ENCODE measurements at places on chromosomes 1 and 21.

- no peak for DNase-seq
Observed at GRCh38 chr21:45528981-45529784, 13.1 kb downstream of the SLC19A1 start.

- DNase-seq: no peak
Observed at GRCh38 chr1:182957902-182958395, 5.0 kb upstream of the SHCBP1L start.

DNA sequence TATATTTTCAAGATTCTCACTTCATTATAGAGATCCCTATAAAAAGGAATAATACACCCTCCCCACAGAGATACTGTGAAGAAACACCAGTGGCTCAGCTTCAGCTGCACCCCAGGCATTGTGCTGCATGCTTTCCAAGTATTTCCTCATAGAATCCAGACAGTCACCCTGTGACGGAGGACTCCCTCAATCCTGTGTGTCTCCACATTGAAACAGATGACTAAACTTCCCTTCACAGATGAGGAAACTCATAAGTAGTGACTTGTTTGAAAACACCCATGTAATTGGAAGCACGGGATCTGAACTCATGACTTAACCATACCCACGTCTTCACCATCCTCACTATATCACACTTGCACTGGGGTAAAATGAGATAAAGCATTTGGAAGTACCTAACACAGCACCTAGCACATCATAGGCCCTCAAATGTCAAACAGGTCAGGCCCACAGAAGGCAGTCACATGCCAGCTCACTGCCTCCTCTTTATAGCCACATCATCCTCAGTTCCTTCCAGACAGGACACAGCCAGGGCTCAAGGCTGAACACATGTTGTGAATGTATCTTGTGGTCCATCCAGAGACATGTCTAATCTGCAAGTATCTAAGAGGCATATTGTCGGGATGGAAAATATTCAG, 55.2 kb downstream of the GPR161 start:
- DNase-seq: no peak

GRCh38 chr1:5511381-5512097, 480.7 kb downstream of the NPHP4 start:
- DNase-seq: no peak

DNA sequence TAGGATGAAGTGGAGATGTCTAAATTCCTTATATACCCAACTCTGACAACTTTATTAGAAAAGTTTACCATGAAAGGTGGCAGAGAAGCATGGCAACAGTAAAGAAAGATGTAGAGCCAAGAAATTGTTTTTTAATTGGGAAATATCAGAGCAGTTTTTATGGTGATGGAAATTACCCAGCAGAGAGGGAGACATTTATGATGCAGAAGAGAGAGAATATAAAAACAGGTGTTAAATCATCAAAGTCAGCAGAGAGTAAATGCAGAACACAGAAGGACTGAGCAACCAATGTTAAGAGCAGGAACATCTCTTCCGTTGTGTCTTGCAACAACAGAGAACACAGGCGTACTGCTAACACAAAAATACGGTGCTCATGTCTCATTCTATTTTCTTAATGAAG, 28.2 kb downstream of the WARS2 start:
- no peak for DNase-seq

- no peak for DNase-seq
Observed at GRCh38 chr1:176795929-176796328, 333.0 kb downstream of the PAPPA2 start.

GRCh38 chr1:2535981-2536380, 5.9 kb upstream of the HES5 start:
- DNase-seq: no peak

All from COLO829 (cell line).